Karpas-422 (cell line): ENCODE measurements at places on chromosomes 6 and 20.

GRCh38 chr20:17646961-17647301 is 35.1 kb downstream of the RRBP1 start:
- no peak for DNase-seq

DNA sequence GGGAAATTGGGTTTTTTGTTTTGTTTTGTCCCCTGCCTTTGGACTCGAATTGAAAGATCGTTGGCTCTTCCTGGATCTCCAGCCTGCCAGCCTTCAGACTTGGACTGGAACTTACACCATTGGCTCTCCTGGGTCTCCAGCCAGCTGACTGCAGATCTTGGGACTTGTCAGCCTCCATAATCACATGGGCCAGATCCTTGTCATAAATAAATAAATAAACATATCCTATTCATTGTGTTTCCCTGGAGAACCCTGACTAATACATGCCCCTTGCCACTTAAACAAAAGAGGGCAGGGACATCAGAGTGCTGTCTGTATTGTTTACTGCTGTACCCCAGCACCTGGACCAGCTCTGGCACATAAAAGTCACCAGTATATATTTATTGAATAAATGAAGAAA is 101.5 kb downstream of the CAP2 start:
- no peak for DNase-seq

DNA sequence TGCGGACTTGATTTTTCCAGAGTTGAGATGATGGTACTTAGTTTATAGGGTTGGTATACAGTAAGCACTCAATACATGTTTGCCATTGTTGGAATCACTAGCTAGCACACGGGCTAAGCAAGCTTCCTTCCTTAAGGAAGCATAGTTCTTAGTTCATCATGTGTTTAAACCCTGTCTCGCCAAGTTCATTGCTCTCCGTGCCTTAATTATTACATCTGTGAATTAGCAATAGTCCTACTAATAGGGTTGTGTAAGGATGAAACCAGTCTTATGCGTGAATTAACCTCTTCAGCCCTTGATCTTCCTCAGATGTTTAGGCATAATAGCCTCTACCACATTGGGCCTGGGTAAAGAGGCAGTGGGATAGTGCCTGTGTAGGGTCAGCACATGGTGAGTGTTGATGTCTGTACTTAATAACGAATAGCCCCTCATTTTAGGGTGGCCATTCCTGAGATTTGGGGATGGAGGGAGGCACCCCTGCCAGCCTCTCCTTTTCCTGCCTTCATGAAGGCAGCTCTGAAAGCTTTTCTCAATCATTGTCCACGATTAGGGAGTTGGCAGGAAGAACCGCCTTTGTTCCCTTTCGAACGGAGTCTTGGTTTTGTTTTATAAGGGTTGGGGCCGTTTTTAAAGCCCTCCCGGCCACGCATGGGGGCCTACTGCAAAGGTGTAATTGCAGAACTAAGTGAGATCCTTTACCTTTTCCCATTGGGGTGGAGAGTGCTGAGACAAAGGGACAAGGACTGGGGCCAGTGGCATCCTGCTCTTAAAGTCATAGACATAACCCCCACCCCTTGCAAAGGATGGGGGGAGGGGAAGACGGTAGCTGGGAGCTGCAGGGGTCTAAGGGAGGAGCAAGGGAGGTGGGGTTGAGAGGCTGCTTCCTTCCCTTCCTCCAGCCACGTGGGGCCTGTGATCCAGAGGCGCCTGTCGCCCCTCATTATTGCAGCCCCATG is 2.1 kb downstream of the DNMT3B start:
- DNase-seq: no peak

DNA sequence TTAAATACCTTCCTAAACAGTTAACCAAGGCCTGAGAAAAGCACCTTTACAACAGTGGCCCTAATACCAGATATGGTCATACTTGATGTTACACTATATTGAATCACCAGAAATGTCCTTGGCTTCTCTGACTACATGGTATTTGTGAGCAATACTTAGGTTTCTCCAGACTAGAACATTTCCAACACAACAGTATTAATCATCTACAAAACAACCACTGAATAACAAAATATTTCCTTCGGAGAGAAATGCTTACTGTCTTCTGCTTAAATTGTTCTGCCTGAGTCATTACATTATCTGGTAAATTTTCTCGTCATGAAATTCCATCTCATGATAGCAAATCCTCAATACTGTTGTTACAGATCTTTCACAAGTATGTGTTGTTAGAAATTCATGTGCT is 252.9 kb upstream of the RUNX2 start:
- no peak for DNase-seq

DNA sequence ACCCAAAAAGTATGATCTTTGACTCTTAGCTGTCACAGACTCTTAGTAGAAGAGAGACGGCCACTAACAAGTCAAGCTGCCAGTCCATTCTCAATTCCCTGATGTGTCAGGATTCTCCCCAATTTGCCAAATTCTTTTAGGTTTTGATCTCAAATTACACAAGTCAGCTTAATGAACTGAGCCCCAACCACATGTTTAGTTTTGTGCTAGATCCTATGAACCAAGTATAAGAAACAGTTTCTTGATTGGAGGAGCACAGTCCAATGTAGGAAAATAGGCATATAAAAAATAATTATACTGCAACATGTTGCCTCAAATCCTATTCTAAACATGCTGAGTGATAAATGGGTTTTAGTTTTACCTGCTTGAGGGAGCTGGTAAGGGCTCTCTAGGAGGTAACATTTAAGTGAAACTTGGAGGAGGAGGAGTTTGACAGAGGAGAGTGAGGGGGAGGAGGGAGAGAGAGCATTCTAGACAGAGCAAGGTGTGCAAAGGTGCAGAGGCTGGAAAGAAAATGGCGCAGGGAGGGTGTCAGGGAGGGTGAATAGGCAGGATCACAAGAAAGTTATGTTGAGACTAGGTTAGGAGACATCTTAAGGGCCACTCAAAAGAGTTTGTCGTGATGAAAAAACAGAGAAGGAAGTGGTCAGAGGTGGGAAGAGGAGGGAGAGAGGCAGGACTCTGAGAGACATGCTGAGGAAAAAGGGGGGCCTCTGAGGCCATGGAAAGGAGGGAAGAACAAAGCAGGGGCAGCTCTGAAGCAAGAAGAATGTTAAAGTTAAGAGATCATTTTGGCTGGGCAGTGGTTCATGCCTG is 22.8 kb upstream of the FAM83C start:
- DNase-seq: no peak

GRCh38 chr6:157593596-157593995 is 212.6 kb downstream of the ZDHHC14 start:
- DNase-seq: no peak

GRCh38 chr20:8115436-8115835 is 16.6 kb upstream of the PLCB1 start:
- no peak for DNase-seq

DNA sequence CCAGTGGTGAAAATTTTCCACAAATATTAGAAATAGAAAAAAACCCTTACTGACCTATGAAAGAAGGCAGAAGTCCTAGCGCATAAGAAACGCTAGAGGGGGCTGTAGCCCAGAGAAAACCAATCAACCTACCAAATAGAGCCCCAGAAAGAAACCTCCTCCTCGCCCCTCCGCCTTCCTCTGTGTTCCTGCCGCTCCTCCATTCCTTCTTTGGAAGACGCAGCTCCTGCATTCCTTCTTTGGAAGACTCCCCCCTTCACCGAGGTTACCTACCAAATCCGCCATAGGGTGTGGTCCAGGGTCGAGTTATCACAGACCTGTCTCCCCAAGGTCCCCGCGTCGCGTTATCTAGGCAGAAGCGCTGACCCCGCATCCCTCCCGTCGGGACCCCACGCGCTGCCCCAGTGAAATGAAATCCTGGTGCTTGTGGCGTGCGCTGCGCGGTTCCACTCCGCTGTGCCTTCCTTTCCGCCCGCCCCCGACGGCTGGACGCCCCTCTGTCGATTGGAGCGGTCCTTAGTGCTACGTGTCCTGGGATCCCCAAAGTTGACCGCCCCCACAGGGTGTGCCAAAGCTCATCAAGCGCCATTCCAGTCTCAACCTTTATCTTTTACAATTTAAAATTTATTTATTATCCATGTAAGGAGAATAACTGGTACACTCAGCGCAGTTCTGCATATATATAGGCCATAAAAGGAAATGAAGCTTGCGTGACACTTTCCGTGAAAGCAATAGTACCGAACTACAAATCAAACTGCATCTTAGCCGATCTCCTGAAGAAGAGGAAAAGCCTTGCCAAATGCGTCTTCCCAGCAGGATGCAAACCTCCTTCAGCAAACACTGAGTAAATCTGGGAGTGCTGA is 13.0 kb downstream of the RPP21 start:
- peak; percentile 77 for DNase-seq

GRCh38 chr6:68173616-68174015 is 461.5 kb upstream of the ADGRB3 start:
- no peak for DNase-seq

DNA sequence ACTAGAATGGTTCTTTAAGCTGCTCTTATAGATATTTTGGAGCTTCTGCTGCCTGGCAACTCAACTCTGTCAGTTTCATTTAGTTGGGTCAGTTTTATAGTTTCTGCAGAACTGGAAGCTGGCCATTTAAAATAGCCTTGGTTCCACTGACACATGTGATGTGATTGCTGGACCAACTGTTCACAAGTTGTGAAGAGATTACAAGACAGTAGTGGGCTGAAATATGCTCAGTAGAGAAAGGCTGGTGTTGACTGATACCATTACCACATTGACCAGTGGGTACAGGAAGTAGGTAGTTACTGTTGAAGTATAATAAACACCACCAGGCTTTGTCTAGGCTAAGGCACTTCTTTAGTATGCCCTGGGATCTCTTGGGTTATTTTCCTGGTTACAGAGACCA is 39.0 kb downstream of the BCKDHB start:
- DNase-seq: no peak

DNA sequence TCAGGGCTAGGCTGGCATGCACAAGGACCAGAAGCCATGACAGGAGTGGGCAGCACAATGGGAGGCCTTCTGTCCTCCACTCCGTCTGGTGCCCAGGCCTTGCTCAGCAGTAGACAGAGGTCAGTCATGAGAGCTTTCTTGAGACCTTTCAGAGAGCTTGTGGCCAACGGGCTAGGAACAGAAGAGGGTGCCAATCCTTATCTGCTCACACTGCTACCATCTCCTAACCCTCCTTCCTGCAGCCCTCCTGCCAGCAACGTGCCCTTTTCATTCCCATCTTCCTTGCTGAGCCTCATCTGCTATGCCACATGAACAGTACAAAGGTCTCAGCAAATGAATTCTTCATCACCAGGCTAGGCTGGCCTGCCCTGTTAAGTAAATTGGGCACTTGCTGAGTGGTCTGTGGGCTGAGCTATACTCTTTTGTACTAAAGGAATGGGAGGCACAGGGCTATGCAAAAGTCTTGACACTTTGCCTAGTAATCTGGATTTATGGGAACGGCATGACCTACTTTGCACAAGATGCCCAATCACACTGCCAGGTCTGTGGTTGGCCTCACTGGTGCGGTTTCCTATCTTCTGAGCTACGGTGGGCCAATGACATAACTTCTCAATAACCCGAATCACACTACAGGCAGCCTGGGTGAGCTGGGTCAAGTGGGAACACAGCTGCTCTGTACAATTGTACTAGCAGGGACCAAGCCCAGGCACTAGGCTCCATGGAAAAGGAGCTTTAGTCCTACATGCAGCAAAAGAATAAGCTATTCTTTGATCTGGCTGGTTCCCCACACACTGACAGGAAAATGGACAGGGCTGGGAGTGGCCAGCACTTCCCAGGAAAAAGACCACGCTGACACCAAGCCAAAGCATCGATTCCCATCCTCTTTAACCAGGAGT is 47.8 kb downstream of the ELOVL5 start:
- no peak for DNase-seq

GRCh38 chr6:33865478-33866077 is 61.8 kb upstream of the MLN start:
- DNase-seq: no peak

DNA sequence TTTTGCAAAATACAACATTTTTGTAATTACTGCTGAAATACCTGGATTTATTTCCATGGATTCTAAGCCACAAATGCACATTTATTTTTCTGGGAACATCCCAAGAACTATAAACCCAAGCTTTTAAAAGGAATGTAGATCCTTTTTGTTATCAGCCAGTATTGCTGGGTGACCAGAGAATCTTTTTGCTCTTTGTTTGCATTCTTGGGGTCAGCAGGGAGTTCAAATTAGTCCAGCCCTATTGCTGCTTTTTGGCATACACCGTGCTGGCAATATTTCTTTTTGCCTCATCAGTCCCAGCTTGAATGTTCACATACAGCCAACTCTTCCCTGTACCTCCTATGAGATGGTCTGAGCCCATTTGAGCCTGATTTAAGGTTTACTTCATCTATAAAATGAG is 155.2 kb upstream of the CNR1 start:
- DNase-seq: no peak

DNA sequence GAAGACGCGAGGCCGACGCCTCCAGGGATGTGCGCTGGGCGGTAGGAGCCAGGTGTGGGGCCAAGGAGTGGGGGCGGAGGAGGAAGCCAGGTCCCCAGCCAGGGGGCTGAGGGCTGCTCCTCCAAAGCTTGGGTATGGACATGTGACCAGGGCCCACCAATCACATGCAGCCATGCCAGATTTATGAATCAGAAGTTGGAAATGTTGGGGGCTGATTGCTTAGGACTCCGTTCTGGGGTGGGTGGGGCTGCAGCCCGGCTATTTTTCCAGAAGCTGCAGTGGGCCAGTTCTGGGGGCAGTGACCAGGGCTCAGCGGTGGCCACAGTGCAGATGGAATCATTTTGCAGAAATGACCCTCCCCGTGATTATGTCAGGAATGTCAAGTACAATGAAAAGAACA is 96.0 kb downstream of the CEBPB start:
- DNase-seq: peak; percentile 55
